ENCODE measurements at places on chromosomes 11 and 22. TPM values are rescaled to one million over a fixed set of nuclear protein-coding genes. Genes with fewer than 3 reads are reported as not detected.

- no peak for DNase-seq
Observed at GRCh38 chr11:7347611-7348431, 96.1 kb downstream of the SYT9 start.

GRCh38 chr11:126809514-126810289 lies 190.9 kb downstream of the KIRREL3 start:
- DNase-seq, result no peak

GRCh38 chr11:127070808-127071207 lies 70.2 kb upstream of the KIRREL3 start:
- no peak for DNase-seq

GRCh38 chr22:24232124-24232523 lies 12.8 kb downstream of the GGT5 start:
- DNase-seq, result no peak

Gene P2RY6
- total RNA-seq, result not detected
